ENCODE measurements at places on chromosomes 1 and 21. TPM values are rescaled to one million over a fixed set of nuclear protein-coding genes. Genes with fewer than 3 reads are reported as not detected.

GRCh38 chr21:45366931-45367401 lies 38.0 kb upstream of the COL18A1 start:
- peak; percentile 98 for DNase-seq

The NKAIN1 gene
- polyA plus RNA-seq, result 2.4 TPM

The ROR1 gene
- 27.6 TPM for polyA plus RNA-seq

DNA sequence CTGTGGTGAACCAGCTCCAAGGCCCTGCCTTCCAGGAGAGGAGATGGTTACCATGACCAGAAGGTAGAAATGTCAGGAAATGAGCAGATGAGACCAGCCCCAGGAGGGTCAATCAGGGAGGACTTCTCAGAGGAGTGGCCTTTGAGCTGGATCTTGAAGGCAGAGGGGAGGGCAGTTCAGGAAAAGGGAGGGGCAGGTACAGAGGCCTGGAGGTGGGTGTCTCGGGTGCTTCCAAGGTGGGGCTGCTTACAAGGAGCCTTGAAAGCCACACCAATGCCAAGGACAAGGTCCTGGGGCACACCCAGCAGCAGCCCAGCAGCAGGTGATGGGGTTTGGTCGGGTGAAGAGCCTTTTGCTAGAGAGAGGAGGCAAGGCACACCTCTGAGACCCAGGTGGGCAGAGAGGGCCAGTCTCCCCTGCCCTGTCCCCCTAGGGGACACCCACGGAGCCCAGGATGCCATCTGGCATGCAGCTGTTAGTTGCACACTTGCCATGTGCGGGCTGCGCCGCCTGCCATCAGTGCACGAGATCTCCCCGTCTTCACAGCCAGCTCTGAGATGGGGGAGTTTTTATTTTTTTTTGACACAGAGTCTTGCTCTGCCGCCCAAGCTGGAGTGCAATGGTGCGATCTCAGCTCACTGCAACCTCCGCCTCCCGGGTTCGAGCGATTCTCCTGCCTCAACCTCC lies 18.5 kb downstream of the SLC66A1 start:
- DNase-seq, result no peak

DNA sequence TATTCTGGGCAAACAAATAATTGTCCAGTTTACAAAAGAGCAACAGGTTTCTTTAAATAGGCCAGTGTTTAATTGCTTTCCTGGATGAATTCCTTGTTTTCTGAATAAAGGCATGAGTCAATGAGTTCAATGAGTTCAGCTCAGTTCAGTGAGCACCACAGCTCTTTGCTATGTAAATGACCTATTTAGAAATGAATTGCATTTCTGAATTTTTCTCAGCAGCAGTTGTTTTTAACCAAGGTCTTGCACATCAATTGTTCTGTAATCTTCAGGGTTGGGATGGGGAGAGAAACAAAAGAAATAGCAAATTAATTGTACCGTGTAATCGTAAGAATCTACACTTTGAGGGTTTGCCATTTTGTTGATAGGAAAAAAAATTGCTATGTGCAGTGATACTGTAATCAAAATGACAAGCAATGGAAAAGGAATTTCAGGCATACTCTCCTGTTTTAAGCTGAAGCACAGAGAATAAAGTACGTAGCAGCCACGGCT lies 45.7 kb downstream of the MIS18A start:
- no peak for DNase-seq

- DNase-seq, result peak; percentile 51
These were observed 146.2 kb upstream of the IRF2BP2 start for GRCh38 chr1:234756066-234756774.

DNA sequence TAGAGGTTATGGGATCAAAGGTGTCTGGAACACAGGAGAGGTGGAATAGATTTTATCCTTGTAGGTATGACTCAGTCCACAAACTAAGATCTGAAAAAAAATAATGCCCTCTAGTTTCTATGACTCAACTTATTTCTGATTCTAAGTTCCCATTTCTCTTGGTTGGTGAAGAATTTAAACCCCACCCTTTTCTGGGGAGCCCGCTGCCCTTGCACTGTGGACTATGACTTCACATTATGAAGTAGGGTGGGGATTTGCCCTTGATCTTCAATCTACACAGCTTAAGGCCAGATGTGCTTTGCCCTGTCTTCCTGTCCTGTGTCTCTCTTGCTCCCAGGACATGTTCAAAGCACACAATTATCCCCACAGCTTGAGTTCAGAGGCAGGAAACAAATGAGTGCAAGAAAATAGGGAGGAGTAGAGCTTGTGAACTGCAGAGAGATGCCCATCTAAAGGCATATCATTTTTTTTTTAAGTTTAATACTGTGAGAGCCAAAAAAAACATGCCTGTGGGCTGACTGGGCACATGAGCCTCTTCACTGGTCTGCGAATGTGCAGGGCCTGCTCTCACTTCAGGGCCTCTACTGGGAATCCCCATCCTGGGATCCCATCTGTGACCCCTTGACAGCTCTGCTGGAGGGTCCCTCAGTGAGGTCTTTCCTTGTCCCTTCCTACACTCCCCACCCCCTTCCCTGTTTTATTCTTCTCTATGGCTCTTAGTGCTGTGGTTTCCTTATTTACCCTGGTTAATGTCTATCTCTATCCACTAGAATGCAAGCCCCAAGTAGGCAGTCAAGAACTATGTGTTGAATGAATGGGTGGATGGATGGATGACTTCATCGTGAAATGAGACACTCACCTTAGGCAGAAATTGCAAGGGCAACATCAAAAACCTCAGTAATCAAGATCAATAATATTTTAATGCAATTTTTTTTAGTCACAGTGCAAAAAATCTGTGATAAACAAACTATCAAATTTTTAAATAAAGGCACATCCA lies 61.5 kb downstream of the CD58 start:
- DNase-seq, result no peak

- DNase-seq, result no peak
These were observed 60.1 kb upstream of the ABCG1 start for GRCh38 chr21:42158846-42159245.

- DNase-seq, result peak; percentile 37
These were observed 109.5 kb upstream of the KIF26B start for GRCh38 chr1:245045087-245045881.

- DNase-seq, result no peak
These were observed 63.1 kb upstream of the PBX1 start for GRCh38 chr1:164495905-164496304.

The MPZ gene
- polyA plus RNA-seq, result 0.48 TPM

- DNase-seq, result no peak
These were observed 200.8 kb upstream of the ST6GALNAC5 start for GRCh38 chr1:76666499-76666898.

- DNase-seq, result peak; percentile 78
These were observed 20.7 kb upstream of the MAPKAPK2 start for GRCh38 chr1:206663832-206664652.

The MEX3A gene
- 24.8 TPM for polyA plus RNA-seq

- peak; percentile 19 for DNase-seq
These were observed 61.7 kb upstream of the PUM1 start for GRCh38 chr1:31127266-31127665.

The GJA8 gene
- polyA plus RNA-seq, result not detected

The TINAGL1 gene
- polyA plus RNA-seq, result 9.1 TPM

Data from cardiac muscle cell (in vitro differentiated cells and primary cell).